ENCODE measurements at places on chromosomes 1 and 21. TPM values are rescaled to one million over a fixed set of nuclear protein-coding genes. Genes with fewer than 3 reads are reported as not detected.

Gene KLF17
- total RNA-seq = not detected

GRCh38 chr1:55420026-55420425, 204.9 kb upstream of the USP24 start:
- H3K4me3 ChIP-seq = no peak overlapping the region
- no peak for DNase-seq
- peaks cover 4% of the 10 kb centered on the region for H3K27me3 ChIP-seq
- no peak overlapping the region for H3K27ac ChIP-seq
- H3K36me3 ChIP-seq = no peaks in the 10 kb centered on the region
- no peaks in the 10 kb centered on the region for H3K4me1 ChIP-seq

- H3K4me3 ChIP-seq = no peak overlapping the region
- H3K27ac ChIP-seq = no peak overlapping the region
- H3K27me3 ChIP-seq = peaks cover 40% of the 10 kb centered on the region
- H3K36me3 ChIP-seq = no peaks in the 10 kb centered on the region
- peaks cover 9% of the 10 kb centered on the region for H3K4me1 ChIP-seq
- no peak for DNase-seq
Measured at GRCh38 chr1:6434186-6434585, 9.6 kb downstream of the ESPN start.

- H3K36me3 ChIP-seq = no peaks in the 10 kb centered on the region
- no peaks in the 10 kb centered on the region for H3K27me3 ChIP-seq
- H3K27ac ChIP-seq = no peak overlapping the region
- no peak overlapping the region for H3K4me3 ChIP-seq
- DNase-seq = no peak
- H3K4me1 ChIP-seq = no peaks in the 10 kb centered on the region
Measured at GRCh38 chr1:231708394-231708793, 81.8 kb downstream of the DISC1 start.

GRCh38 chr1:228884196-228884595, 148.9 kb downstream of the RHOU start:
- H3K27ac ChIP-seq = no peak overlapping the region
- H3K36me3 ChIP-seq = no peaks in the 10 kb centered on the region
- H3K4me3 ChIP-seq = no peak overlapping the region
- no peaks in the 10 kb centered on the region for H3K4me1 ChIP-seq
- no peak for DNase-seq
